Activated CD4-positive, alpha-beta T cell treated with anti-CD3 and anti-CD28 coated beads, Interleukin-2, amount 10 ng/mL, durations not matched to agents 7 days and 5 days (primary cell): ENCODE measurements at places on chromosomes 2 and 18.

GRCh38 chr18:6557057-6557769 lies 142.5 kb upstream of the L3MBTL4 start:
- H3K27me3 ChIP-seq, result no peaks in the 10 kb centered on the region
- H3K4me3 ChIP-seq, result no peak overlapping the region
- DNase-seq, result no peak
- no peaks in the 10 kb centered on the region for H3K4me1 ChIP-seq
- no peak overlapping the region for H3K27ac ChIP-seq

DNA sequence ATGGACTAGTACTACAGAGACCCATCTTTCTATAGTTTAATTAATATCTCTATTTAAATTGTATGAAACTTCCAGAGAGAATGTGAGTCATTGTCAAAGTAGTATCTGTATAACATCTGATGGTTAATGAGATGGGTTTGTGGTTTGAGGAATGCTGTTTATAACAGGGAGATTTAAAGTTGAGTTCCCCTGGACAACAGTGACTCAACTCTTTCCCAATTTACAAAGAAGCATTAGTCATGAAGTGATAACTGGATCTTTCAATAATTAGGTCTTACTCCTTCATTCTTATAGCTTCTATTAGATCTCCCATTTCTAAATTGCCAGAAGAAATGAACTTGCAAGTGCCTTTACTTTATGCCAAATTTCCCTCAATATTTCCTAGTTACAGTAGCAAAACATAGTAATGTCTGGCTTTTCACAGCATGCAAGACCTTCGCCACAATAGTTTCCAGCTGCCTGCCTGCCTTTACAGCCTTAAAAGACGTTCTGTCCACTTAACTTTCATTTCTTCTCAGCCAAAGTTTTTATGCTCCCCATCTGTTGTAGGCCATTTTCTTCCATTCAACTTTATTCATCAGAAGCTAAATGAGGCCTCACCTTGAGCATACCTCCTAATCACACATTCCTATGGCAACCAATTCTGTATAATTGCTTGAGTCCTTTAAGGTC lies 47.7 kb upstream of the WDR75 start:
- H3K36me3 ChIP-seq, result no peaks in the 10 kb centered on the region
- no peaks in the 10 kb centered on the region for H3K27me3 ChIP-seq
- no peaks in the 10 kb centered on the region for H3K4me1 ChIP-seq
- no peak for DNase-seq

- H3K4me1 ChIP-seq, result no peaks in the 10 kb centered on the region
- H3K36me3 ChIP-seq, result no peaks in the 10 kb centered on the region
- no peak overlapping the region for H3K4me3 ChIP-seq
- H3K27me3 ChIP-seq, result no peaks in the 10 kb centered on the region
Observed at GRCh38 chr2:107645586-107645985, 181.1 kb upstream of the RGPD4 start.

- no peak for DNase-seq
- no peak overlapping the region for H3K27ac ChIP-seq
- peaks cover 37% of the 10 kb centered on the region for H3K27me3 ChIP-seq
Observed at GRCh38 chr2:75609334-75609689, 37.3 kb upstream of the MRPL19 start.

GRCh38 chr2:146124741-146125140 lies 1604.8 kb upstream of the ZEB2 start:
- H3K4me1 ChIP-seq, result no peaks in the 10 kb centered on the region
- H3K4me3 ChIP-seq, result no peak overlapping the region
- no peak overlapping the region for H3K27ac ChIP-seq
- no peaks in the 10 kb centered on the region for H3K36me3 ChIP-seq

GRCh38 chr2:134150760-134151159 lies 103.1 kb upstream of the MGAT5 start:
- H3K27ac ChIP-seq, result no peak overlapping the region
- no peaks in the 10 kb centered on the region for H3K27me3 ChIP-seq
- DNase-seq, result no peak
- H3K36me3 ChIP-seq, result peaks cover 10% of the 10 kb centered on the region
- peaks cover 7% of the 10 kb centered on the region for H3K4me1 ChIP-seq

GRCh38 chr18:59550174-59550516 lies 147.1 kb downstream of the CCBE1 start:
- peaks cover 7% of the 10 kb centered on the region for H3K27me3 ChIP-seq
- DNase-seq, result no peak
- no peaks in the 10 kb centered on the region for H3K4me1 ChIP-seq
- H3K4me3 ChIP-seq, result no peak overlapping the region

DNA sequence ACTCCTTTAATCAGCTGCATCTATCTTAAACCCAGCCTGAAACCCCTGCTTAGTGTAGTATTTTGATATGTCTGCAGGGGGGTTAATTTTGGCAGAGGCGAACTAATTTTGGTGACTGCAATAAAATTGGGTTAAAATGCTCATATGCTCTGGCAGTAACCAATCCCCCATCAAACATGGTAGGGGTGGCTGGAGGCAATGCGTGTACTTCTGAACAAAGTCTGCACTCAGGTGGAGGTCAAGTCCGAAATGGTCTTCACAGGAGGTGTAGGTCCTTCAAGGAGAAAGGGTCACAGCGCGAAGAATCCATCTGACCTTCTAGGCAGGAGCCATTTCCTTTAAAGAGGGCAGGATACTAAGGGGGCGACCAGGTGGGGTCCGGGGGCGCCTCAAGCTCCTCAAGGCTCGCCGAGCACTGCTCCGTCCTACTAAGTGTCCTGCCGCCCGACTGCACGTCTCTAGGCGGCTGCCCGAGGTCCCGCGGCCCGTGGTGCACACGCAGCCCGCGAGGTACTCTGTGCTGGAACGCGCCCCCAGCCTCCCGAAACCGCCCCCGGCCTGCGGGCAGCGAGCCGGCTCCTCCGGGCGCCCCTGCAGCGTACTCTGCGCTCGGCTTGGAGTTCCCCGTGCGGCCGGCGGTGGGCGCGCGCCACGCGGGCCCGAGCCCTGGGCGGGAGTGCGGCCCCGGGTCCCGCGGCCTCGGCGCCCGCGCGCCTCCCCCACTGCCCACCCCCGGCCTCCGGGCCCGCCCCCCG lies 1.7 kb upstream of the LDLRAD4 start:
- H3K4me3 ChIP-seq, result peak overlapping the region; percentile 73
- H3K36me3 ChIP-seq, result no peaks in the 10 kb centered on the region
- H3K27ac ChIP-seq, result peak overlapping the region; percentile 78
- H3K4me1 ChIP-seq, result peaks cover 34% of the 10 kb centered on the region
- peak; percentile 43 for DNase-seq
- H3K27me3 ChIP-seq, result peaks cover 29% of the 10 kb centered on the region

DNA sequence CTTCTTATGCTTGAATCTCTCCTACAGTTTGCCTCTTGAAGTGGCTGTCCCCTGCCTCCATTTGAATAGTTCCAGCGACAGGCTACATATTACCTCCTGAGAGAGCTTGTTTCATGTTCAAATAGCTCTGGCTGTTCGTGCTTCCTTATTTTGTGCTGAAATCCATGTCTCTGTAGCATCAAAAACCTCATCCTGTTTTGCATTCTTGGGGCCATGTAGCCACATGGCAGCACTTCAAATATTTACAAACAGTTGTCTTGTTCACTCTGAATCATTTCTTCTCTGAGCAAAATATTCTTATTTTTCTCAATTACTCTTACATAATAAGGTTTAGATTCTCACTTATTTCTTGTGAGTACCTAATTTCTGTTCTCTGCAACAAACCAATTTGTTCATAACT lies 1243.1 kb upstream of the NXPH2 start:
- H3K27ac ChIP-seq, result no peak overlapping the region
- H3K4me3 ChIP-seq, result no peak overlapping the region
- H3K4me1 ChIP-seq, result no peaks in the 10 kb centered on the region
- H3K36me3 ChIP-seq, result no peaks in the 10 kb centered on the region

GRCh38 chr2:215556979-215557378 lies 121.1 kb upstream of the FN1 start:
- no peak overlapping the region for H3K27ac ChIP-seq
- H3K4me1 ChIP-seq, result no peaks in the 10 kb centered on the region
- peaks cover 2% of the 10 kb centered on the region for H3K27me3 ChIP-seq
- no peak overlapping the region for H3K4me3 ChIP-seq
